ENCODE measurements at places on chromosomes 6 and 20.
A peak's percentile ranks its signal among the peaks of the same experiment; 100 is the strongest.

GRCh38 chr6:33808641-33809180, 4.9 kb upstream of the MLN start:
- DNase-seq = peak; percentile 47

DNA sequence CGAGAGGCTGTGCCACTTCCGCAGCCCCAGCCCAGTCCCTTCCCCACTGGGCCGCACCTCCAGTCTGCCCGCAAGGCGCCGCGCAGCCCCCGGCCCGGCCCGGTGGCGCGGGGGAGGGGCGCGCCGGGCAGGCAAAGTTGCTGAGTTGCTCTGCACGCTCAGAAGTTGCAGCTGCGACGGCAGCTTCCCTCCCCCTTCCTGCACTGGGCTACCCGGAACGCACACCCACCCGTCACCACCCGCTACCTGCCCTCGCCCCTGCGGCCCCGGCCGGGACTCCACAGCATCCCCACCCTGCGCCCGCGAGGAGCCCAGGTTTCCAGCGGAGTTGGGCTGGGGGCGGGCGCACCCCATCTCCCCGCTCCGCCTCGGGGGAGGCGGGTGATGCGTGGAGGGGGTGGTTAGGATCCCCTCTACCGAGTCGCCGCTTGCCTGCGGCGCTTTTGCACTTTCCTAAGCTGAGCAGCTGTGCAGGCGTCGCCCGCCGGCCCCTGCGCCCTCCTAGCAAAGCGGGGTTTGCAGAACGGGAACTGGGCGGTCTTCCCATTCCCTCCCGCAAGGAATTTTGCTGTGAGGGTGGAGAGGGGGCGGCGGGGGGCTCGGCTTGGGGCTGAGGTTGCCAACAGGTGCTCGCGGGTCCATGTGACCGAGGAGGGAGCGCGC, 55.9 kb upstream of the RREB1 start:
- DNase-seq = peak; percentile 26

DNA sequence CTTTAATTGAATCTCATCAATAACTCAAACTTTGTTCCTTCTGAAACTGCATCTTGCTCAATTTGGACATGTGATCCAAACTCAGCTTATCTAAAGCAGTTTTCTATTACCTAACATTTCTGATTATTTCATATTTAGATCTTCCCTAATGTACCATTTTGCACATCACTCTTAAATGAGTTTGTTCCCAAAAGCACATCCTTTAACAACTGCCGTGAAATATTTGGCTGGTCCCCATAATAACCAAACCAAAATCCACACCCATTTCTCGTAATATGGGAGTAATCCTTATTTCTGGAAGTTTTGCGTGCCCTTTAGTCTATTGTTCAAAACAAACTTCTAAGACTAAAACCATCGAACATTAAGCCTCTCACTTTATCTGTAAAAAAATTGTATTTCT, 94.9 kb downstream of the TASP1 start:
- no peak for DNase-seq

- DNase-seq = no peak
Measured at GRCh38 chr6:100404051-100404450, 60.7 kb downstream of the SIM1 start.

DNA sequence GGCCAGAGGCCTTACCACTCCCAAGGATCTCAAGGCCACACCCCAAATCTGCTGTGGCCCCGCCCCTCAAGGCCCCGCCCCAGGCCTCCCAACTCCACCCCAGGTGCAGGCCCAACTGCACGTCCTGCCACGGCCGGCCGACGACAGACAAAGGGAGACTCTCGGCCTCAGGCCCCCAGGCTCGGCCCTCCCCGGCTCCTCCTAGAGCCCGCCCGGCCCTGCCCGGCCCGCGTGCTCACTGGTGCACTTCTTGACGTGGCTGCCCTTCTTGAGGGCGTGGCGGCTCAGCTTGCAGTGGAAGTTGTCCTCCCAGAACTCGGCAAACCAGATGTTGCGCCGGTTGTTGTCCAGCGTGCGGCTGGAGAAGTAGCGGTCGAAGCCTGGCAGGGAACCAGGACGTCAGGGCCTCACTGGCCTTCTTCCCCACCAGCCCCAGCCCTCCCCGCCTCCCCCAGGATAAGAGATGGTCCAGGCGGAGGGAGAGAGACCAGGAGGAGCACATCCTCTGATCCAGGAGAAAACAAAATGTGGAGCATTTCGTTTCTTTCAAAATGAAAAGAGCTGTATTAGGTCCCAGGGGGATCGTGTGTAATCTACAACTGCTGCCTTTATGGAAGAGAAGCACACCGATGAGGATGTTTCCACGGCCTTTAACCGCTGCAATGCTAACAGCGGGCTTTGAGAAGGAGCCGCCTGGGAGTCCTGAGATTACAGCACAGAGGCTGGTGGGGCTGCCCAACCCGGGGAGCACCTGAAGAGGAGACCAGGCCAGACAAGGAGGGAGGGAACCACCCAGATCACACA, 89.4 kb downstream of the GRM4 start:
- no peak for DNase-seq

DNA sequence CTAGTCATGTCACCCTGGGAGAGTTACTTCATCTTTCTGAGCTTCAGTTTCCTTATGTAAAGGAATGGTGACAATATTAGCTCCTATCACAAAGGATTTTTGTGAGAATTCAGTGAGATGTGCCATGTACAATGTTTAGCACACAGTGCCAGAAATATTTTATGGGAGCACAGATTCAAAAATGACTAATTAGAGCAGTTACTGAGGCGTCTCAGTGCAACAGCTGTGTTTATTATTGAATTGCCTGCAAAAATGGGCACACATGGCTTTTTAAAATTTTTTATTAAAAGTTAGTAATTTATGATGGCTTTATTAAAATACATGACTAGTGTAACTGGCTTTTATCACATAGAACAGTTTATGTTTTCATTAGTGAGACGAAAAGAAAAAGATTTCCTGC, 134.3 kb upstream of the AHI1 start:
- no peak for DNase-seq

DNA sequence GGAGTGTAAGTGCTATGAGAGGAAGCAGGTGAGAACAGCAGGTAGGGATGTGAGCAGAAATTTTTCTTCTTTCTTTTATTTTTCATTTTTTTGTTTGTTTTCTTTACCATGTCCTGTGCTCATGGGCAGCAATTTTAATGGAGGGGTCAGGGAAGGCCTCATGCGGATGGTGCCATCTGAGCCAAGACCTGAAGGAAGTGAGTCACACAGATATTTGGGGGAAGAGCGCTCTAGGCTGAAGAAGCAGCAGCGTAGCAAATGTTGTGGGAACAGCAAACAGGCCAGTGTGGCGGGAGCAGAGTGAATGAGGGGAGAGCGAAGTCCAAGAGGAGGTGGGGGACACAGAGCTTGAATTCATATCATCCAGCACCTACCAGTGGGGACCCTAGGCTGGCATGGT, 12.7 kb downstream of the SPDEF start:
- no peak for DNase-seq

DNA sequence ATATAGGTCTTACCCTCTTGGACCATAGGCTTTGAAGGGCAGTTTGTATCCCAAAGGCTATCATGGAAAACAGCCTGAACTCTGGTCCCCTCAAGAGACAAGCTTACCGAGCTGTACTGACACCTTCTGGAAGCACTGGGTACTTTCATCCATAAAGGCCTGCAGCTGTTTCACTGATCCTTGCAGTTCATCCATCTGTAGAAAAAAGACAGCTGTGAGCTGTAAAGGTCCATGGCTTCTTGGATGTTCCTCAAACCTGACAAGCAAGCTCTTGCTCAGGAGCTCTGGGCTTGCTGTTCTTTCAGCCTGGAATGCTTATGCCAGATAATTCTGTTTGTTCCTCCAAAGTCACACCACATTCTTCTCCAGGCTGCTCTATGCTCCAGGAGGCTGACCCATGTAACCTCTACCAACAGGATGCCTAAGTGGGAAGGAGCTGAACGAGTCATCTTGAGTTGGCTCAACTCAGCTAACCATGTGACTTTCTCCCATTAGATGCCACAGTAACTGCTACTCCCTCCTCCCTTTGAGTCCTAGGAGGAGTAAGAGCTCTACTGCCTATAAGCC, 8.8 kb upstream of the NDRG3 start:
- DNase-seq = peak; percentile 15

GRCh38 chr6:123742626-123743025, 61.0 kb upstream of the NKAIN2 start:
- DNase-seq = no peak

- DNase-seq = no peak
Measured at GRCh38 chr6:39080246-39080875, 31.8 kb downstream of the GLP1R start.

- DNase-seq = peak; percentile 13
Measured at GRCh38 chr6:142187209-142187608, 40.1 kb downstream of the VTA1 start.

- DNase-seq = no peak
Measured at GRCh38 chr6:18168264-18168663, 13.0 kb downstream of the KDM1B start.

DNA sequence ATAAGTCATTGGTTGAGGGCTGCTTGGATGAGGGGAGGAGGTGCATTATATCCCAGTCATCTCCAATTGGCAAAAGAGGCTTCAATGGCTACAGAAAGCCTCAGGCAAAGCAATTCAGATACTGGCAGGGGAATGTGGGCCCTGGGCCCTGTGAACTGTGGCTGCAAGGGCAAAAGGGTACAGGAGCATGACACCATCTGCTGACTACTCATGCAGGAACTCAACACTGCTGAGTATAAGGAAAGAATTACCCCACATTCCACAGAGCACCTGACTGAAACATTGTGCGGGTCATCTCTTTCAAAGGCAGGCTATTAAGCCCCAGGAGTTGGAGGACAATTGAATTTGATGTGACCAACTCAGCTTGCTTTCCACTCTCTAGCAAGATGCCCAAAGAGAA, 92.1 kb upstream of the SPTLC3 start:
- no peak for DNase-seq

GRCh38 chr6:158391276-158391675, 79.0 kb downstream of the TULP4 start:
- DNase-seq = no peak

DNA sequence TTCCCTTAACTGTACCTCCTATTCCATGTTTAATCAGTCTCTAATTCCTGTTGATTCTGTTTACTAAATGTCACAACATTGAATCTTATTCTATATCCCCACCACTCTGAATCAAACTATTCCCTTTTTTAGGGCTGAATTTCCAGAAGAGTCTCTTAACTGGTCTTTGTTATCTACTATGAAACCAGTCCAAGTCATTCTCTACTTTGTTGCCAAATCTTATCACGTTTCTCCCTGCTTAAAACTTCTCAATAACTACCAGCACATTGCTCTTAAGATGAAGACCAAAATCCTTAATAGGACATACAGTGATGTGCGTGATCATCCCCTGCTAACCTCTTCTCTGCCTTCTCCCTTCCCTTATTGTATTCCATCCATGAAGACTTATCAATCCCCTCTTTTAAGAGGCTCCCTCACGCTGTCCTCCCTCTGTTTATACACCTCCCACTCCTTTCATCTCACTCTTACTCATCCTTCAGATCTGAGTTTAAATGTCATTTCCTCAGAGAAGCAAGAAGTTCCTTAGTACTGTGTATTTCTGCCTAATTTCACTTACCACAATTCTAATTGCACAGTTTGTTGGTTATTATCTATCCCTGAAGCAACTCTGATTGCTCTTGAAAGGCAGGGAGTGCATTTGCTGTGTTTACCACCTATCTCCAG, 143.0 kb upstream of the AHI1 start:
- DNase-seq = no peak

DNA sequence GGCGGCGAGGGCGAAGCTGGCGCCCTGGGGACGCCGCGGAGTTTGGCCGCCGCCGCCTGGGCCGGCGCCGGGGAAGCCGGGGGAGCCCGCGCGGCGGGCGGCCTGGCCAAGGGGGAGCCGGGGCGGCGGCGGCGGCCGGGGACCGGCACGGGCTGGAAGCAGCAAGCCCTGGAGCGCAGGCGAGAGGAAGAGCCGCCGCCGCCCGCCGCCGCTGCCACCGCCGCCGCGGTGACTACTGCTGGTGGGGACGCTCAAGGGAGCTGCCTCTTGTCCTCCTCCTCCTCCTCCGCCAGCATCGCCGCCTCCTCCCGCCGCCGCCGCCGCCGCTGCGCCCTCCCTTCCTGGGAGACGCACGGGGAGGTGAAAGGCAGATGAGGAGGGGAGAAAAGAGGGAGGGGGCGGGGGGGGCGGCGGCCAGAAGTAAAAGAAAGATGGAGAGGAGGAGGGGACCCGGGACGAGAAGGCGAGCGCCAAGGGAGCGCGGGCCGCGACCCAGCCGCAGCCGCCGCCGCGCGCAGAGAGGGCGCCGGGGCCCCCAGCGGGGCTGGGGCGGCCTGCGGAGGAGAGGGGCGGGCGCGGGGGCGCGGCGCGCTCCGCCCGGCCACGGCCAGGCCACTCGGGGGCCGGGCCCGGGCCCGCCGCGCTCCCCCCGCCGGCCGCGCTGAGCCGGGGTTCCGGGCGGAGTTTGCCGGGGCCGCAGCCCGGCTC, 846 bp downstream of the PDE10A start:
- no peak for DNase-seq

GRCh38 chr6:1406306-1407072, 17.1 kb downstream of the FOXF2 start:
- no peak for DNase-seq

DNA sequence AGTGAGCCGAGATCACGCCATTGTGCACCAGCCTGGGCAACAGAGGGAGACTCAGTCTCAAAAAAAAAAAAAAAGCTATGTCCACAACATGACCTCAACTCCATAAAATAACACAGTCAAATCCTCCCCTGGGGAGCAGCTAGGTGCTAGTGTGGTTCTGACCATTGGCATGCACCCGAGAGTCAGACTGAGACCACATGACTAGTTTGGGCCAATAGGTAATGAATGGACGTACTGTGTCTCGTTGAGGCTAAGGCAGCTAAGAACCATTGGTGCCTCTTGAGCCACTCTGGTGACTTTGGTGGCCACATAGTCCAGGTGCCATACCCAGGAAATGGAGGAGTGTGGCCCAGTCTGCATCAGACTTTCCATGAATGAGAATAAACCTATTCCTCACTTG, 40.3 kb downstream of the ATP9A start:
- DNase-seq = no peak

GRCh38 chr6:30238178-30238795, 25.1 kb upstream of the TRIM26 start:
- no peak for DNase-seq

GRCh38 chr6:75333676-75334200, 49.1 kb upstream of the TMEM30A start:
- no peak for DNase-seq

GRCh38 chr6:138655828-138656227, 117.7 kb upstream of the CCDC28A start:
- DNase-seq = no peak

- DNase-seq = no peak
Measured at GRCh38 chr20:62349556-62350097, 17.5 kb downstream of the LAMA5 start.

DNA sequence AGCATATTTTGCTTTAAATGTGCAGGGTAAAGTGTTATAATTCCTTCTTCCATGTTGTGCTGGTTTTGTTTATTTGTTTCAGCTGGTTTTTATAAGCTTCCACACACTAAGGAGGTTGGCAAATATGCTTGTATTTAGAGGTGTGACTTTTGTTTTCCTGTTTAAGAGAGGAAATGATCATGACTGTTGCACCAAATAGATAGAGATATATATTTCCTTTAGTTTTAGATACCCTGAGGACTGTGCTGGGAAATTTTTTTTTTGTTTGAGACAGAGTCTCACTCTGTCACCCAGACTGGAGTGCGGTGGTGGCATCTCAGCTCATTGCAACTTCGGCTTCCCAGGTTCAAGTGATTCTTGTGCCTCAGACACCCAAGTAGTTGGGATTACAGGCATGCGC, 5.8 kb downstream of the TBPL1 start:
- no peak for DNase-seq

GRCh38 chr20:22333885-22334545, 250.4 kb downstream of the FOXA2 start:
- DNase-seq = peak; percentile 56

All from NCI-H2029 treated with DMSO at 0.1 percent for 48 hours (cell line).